Fibroblast of skin of back (primary cell): ENCODE measurements at places on chromosomes 7 and 10.
A peak's percentile ranks its signal among the peaks of the same experiment; 100 is the strongest.

GRCh38 chr10:120600871-120601649 is 144.0 kb downstream of the PLPP4 start:
- DNase-seq: no peak

DNA sequence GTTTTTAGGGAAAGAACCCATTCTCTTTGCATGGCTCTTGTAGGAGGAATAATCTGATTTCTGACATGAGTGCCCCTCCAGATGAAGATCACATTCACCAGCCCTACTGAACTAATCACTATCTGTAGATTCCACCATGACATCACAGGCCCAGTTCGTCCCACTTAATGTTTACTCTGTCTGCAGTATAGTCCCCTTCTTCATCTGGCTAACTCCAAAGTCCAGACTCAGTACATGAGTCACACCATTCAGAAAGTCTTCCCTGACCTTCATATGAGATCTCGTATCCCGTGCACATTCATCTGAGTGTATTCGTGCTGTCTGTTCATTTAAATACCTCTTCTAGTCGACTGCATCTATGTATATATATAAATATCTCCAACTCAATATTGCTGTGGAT is 366.5 kb upstream of the AKR1E2 start:
- DNase-seq: peak; percentile 43

- DNase-seq: no peak
Observed at GRCh38 chr7:2321020-2321419, 6.8 kb upstream of the SNX8 start.

- no peak for DNase-seq
Observed at GRCh38 chr7:107224374-107225223, 55.8 kb downstream of the HBP1 start.

GRCh38 chr7:155204744-155205367 is 92.8 kb upstream of the INSIG1 start:
- no peak for DNase-seq

GRCh38 chr10:114879541-114880158 is 58.1 kb downstream of the FHIP2A start:
- peak; percentile 18 for DNase-seq

- DNase-seq: no peak
Observed at GRCh38 chr7:122306320-122307227, 2.0 kb upstream of the FEZF1 start.

GRCh38 chr10:23779301-23779700 is 340.4 kb downstream of the OTUD1 start:
- no peak for DNase-seq

DNA sequence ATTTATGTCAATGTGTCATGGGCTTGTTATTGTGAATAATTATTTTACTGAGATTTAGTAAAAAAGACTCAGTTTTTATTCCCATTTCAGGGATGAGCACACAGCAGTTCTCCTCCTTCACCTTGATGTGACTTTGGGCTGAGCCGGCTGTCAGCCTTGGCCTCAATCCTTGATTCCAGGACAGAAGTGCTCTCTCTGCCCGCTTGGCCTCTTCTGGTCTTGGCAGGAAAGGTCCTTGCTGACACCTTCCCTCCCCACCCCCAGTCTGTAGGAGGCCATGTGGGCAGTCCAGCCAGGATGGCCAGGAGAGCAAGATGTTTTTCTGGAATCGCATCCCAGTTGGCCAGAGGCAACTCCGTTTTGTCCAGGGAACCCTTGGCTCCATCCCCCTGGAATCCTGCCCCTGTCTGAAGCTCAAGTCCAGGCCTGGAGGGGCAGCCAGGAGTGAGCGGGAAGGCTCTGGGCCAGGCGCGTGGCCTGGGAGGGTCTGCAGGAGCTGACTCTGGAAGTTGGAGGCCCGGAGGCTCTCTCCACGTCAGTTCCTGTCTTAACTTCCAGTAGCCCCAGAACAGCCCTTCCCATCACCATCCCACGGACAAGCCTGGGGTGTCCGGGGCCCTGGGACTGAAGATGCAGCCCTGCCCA is 100.9 kb downstream of the PDGFA start:
- no peak for DNase-seq

- DNase-seq: peak; percentile 30
Observed at GRCh38 chr7:24783698-24784097, 26.4 kb upstream of the GSDME start.
